ENCODE measurements at places on chromosomes 3 and 15.

GRCh38 chr3:10771486-10772270 is 44.4 kb upstream of the SLC6A11 start:
- no peak for DNase-seq

GRCh38 chr15:37619358-37620042 is 314.9 kb upstream of the TMCO5A start:
- DNase-seq = no peak

DNA sequence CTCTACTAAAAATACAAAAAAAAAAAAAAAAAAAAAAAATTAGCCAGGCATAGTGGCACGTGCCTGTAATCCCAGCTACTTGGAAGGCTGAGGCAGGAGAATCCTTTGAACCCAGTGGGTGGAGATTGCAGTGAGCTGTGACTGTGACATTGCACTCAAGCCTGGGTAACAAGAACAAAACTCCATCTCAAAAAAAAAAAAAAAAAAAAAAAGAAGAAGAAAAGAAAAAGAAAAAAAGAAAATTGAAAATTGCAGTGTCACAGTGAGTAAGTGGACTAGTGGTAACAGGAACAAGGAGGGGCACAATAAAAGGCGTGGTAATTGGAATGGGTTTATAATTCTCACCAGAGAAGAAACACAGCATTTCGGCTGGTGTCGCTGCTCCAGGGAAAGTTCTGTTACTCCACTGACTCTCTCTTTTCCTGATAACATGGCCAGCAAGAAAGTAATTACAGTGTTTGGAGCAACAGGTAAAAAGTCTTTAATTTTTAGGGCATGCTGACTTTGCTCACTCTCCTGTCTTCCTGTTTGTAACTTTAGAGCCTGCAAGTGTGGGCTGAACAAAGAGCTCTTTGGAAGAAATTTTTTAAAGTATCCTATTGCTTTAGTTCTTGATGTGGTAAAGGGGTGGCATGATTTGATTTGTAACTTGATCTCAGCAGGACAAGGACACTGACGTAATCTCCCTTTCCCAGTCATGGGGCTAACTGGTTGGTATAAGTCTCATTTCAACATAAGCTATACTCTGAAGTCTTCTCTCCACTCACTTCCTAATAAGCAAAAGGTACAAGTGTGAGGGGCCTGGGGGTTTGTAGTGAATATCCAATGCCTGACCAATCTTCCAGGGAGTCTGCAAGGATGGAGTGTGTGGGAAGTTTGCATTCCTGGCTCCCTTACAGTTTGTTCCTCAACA is 22.1 kb upstream of the TRA2B start:
- DNase-seq = no peak

GRCh38 chr15:100879464-100880138 is at the start of gene ALDH1A3:
ALDH1A3 (plus strand) TSS chr15:100879831; CDS start chr15:100879908, 77 bp downstream.
- DNase-seq = no peak

- DNase-seq = no peak
Observed at GRCh38 chr15:55434989-55435825, 26.9 kb downstream of the PIERCE2 start.

DNA sequence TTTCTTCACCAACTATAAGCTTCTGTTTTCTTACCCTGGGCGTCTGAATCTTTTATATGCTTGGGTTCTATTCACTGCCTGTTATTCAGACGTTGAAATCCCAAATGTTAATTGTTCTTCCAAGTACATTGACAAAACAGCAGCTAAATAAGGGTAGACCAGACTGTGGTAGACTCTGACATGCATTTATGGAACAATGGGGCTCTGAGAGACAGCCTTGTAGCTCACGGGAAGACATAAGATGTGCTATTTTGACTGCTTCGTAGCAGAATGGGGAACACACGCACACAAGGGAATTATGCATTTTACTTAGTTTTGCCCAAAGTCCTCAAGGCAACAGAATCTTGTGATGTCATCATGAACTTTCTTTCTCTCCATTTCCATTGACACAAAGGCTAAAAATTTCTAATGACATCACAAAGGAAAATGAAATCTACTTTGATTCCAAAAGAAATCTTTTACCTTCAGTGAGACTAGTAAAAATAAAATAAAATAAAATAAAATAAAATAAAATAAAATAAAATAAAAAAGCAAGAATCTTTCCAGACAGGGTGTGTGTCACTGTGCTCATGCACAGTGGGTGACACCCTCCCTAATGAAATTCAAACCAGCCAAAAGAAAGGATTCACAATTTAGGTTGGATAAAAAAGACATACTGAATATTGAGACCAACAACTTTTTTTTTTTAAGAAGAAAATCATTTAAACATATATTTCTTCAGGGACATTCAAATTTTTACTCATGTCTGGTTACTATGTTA is 346.6 kb downstream of the ZBTB20 start:
- DNase-seq = no peak

GRCh38 chr15:93066224-93066681 is 22.8 kb downstream of the RGMA start:
- no peak for DNase-seq

- no peak for DNase-seq
Observed at GRCh38 chr15:53272116-53272515, 482.0 kb upstream of the ONECUT1 start.

DNA sequence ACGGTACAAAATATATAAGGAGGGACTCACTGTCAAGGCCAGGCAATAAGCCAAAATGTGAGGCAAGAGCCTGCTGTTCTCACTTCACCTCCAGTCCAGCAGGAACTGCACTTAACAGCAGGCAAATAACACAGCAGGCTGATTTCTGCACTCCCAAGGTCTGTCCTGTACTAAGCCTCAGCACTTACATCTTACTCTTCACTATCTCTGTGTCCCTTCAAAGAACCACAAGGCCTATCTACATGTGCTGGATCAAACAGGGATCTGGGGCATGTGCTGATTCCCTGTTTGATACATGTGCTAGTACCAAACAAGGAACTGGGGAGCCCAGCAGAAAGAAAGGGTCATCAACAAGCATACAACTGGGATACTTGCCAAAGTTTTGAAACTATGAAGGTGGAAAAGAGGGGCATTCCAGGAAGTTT is 22.2 kb downstream of the UACA start:
- no peak for DNase-seq

GRCh38 chr15:66269326-66270090 is 16.0 kb upstream of the MEGF11 start:
- no peak for DNase-seq

DNA sequence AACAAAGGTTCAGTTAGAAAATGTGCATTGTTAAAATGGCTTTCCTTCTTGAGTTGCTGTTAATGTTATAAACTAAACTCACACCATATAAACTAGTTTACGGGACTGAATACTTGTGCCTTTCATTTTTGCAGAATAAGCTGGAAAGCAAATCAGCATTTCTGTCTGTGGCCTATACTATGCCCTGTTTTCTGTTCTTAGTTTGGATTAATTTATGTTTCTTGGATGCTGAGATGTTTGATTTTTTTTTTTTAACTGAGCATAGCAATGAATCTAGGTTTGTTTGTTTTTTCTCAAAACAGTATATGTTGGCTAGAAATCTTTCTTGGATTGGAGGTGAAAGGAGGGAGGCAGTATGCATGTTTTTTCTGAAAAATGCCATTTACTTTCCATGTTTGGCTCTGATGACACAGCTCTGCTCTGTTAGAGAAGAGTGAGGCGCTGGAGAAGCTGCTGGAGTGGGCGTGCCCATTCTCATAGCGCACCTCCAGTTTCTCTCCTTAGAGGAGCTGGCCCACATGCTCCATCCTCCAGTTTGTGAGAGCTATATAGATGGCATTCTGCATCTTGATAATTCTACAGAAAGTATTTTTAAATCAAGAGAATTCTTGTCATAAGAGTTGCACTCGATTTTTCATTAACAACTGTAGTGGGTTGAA is 423.6 kb upstream of the TPM1 start:
- DNase-seq = no peak

DNA sequence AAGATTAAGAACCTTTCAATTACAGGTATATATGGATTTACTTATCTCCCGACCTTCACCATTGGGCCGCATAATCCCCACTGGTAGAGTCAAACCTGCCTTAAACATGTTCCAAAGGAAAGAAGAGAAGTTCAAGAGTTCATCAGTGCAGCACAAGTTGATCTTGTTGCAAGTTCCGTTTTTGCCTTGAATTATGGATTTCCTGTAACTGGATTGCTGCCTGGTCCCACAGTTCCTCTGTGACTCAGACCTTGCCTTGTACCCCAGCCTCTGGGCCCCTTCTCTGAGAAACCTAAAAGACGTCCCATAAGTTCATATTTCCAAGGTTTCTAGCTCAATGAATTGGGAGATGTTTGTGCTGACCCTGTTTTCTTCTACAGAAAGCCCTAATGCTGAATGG is 112.5 kb upstream of the THBS1 start:
- DNase-seq = no peak

DNA sequence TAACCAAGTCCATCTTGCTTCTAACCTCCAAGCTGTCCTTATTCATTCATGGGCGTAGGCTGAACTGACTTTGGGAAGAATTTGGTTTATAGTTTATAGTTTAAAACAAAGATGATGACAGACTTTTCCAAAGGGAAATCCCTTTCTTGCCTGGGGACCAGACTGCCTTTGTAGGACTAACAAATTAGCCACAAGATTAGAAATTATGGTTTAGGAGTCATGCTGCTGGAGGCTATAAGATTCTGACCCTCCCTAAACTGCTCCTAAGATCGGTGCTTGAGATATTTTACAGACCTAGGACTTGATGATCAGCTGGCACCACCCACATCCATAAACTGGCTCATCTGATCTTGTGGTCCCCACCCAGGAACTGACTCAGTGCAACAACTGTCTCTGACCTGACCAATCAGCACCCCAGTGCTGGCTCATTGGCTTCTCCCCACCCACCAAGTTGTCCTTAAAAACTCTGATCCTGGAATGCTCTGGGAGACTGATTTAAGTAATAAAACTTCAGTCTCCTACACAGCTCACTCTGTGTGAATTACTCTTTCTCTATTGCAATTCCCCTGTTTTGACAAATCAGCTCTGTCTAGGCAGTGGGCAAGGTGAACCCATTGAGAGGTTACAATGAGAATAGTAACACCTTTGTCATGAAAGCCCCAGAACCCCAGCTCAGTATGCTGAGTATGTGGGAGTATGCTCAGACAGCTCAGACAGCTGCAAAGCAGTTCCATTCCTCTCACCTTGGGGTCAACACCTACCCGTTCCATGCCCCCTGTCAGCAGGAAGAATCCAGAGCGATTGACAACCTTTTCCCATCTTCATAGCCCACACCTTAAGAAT is 51.6 kb upstream of the C15orf39 start:
- no peak for DNase-seq

DNA sequence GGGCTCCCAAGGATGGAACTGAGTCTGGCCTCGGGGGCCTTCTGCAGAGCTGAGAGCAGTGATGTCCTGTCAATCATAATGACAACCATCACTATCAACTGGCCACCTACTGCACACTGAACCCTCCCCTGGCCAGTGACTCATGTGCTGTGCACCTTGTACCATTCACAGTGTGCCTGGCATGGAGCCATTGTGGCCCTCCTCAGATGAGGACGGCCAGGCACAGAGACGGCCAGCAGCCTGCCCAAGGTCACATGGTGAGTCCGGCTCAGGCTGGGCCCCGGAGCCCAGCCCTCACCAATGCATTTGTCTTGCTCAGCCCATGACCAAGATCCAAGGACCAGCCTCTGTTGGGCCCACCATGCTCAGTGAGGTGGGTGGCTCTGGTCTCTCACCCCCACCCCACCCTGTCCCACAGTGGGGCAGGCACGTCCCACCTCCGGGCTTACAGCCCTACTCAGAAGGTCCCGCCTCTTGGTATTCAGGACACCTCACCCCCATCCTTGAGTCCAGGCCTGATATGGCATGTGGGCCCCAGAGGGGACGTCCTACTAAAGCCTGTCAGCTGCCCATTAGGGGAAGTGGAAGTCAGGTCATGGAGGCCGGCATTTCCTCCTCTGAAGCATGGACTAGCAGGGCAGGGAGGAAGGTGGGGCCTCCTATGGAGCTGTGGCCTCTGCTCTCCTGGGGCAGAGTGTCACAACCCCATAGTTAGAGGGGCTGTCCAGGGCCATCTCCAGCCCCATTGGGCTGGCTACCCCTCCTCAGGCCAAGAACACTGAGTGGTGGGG is 35.9 kb upstream of the TMEM115 start:
- DNase-seq = no peak

- DNase-seq = no peak
Observed at GRCh38 chr3:119469418-119470189, 841 bp downstream of the POGLUT1 start.

- no peak for DNase-seq
Observed at GRCh38 chr15:48178648-48178931, 495 bp upstream of the MYEF2 start.

DNA sequence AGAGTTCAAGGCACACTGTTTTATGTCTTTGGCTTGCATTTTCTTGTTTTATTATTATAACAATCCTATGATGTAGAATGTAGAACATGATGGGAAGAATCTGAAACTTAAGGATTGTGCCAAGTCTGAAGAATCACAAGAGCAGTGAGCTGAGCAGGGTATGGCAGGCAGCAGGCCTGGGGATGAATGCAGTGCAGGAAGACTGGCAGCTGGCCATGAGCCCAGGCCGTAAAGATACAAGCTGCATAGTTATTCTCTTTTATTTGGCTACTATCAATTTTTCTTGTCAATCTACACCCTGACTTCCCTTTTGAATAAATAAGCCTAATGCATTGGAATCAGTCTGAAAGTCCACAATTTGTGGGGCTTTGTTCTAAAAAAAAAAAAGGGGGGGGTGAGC is 89.6 kb upstream of the ARPP21 start:
- DNase-seq = no peak

DNA sequence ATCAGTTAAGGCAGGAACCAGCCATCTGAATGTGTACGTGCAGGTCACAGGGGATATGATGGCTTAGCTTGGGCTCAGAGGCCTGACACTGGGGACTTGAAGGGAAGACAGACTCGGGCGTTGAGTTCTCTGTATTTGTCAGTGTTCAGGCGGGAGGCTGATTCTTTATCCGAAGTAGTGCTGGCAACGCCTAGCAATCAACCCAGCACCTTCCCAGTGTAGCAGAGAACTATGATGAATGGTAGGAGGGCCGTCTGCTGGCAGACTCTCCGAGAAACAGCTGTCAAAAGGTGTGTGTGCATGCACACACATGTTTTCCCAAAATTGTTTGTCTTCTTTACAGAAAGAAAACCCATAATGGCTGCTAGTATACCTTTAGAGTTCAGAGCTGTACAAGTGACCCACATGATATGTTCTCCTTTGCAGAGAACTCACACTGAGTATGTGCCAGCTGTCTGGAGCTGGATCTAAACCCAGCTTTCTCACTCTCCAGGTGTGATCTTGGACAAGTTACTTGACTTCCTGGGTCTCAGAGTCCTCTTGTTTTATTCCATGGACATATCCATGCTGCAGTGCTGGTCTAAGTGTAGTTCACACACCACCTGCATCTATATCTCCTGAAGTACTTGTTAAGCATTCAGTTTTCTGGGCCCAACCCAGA is 74.5 kb upstream of the LARS2 start:
- DNase-seq = no peak

Data from activated CD8-positive, alpha-beta memory T cell treated with anti-CD3 and anti-CD28 coated beads for 1 hour (primary cell).